ENCODE measurements at places on chromosomes 12 and 14.
A peak's percentile ranks its signal among the peaks of the same experiment; 100 is the strongest.

DNA sequence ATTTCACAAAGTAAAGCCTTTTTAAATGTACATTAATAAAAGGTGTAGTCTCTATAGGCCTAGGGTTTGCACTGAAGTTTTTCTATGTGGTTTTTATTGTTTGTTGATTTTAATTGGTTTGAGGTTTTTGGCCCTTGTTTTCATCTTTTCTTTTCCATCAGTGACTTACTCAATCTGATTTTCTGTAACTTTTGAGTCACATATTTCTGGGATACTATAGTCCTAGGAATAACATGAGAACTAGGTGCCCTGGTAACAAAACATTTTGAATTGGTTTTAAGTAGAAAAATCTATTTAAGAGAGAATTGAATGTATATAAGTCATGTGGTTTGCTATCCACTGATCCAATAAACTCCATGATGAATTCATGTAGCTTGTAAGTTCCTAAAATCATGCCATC is 311.9 kb downstream of the CEP128 start:
- no peak for DNase-seq

GRCh38 chr12:109678719-109679118 is 34.9 kb upstream of the FAM222A start:
- DNase-seq = no peak

DNA sequence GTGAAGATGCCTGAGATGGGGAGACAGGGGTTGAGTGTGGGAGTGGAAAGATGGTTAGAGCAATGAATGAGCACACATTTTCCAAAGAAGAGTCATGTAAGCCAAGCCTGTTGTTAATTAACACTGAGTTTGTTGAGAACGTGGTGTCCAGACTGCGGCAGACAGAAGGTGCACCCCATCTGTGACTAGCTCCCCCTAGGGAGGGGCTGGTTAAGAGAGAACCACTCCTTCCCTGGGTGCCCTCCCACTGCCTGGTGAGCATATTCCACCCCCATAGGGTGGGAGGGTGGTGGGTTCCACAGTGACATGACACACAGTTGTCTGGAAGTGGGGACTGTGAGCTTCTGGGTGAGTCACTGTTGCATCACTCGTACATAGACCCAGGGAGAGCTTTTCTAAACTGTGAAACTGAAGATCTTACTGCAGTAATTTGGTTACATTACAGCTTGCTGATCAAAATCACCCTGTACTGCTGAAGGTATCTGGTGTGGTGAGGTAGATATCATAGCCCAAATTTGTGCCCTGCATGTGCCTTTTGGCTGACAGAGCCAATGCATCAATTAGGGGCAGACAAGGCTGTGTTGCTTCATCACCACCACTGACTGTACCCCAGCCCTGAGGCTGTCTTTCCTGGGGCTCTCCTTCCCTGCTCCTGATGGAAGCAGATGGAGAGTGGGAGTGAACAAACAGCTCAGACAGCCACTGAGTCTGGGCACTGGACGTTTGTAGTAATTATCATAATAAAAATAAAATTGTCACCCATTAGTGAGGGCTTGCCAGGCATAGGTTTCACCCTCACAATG is 150.9 kb downstream of the EMP1 start:
- peak; percentile 42 for DNase-seq

- DNase-seq = no peak
Observed at GRCh38 chr14:54457609-54457996, 16.4 kb upstream of the CNIH1 start.

DNA sequence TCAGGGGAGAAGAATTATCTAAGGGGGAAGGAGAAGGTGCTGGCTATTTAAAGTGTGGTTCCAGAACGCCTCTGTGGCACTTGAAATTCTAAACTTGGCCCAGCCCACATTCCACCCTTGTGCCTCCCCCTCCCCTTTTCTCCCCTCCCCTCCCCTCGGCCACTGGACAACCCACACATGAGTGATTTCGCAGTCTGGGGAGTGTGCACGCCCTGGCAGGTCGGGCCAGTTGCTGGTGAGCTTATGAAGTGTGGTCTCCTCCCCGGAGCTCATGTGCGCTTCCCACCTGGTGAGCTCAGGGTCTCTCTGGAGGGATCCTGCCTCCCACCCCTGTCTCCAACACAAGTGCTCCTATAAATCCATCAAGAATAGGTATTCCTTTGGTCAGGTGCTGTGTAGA is at the start of gene SLC6A13:
SLC6A13 (minus strand) TSS at position 20 of the 400 bp plus-strand sequence. CDS start 2,784 bp downstream, outside the sequence.
- no peak for DNase-seq

Data from psoas muscle (tissue), 8 donors.